ENCODE measurements at places on chromosomes 11 and 22. TPM values are rescaled to one million over a fixed set of nuclear protein-coding genes. Genes with fewer than 3 reads are reported as not detected.

LRRC74B gene
- 1.9 TPM for total RNA-seq

GRCh38 chr11:5992604-5993251, 5.9 kb upstream of the OR52L1 start:
- DNase-seq: no peak

DNA sequence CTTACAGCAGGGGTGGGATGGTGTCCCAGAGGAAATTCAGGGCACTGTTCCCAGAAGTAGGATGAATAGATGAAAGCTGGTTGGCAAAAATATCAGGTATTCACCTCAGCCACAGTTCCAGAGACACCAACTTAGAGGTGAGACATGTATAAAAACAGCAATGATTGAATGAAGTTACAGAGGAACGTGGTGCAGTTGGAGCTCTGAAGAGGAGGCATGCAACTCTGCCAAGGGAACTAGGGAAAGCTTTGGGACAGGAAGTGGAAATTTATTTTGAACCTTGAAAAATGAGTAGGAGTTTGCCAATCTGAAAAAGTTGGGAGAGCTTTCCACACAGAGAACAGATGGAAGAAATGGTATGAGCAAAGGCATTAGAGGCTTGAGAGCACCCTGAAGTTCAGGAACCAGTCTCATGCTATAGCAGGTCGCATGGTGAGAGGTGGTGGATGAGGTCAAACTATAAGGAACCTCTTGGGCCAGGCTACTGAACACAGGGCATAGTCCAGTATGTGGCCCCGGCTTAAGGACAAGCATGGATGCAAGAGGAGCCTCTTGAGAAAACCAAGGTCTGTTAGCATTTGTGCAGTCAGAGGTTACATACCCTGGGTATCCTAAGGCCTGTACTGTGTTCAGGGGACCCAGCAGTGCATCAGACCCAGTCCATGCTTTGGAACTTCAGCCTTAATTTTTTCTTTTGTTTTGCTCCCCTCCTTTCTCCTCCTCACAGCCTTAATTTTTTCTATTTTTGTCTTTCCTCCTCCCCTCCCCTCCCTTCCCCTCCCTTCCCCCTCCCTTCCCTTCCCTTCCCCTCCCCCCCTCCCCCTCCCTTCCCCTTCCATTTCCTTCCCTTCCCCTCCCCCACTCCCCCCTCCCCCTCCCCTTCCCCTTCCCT, 17.5 kb downstream of the PLEKHB1 start:
- no peak for DNase-seq

- DNase-seq: no peak
Measured at GRCh38 chr22:24706054-24706453, 68.5 kb downstream of the PIWIL3 start.

- DNase-seq: no peak
Measured at GRCh38 chr11:69999721-70000120, 78.4 kb upstream of the ANO1 start.

DNA sequence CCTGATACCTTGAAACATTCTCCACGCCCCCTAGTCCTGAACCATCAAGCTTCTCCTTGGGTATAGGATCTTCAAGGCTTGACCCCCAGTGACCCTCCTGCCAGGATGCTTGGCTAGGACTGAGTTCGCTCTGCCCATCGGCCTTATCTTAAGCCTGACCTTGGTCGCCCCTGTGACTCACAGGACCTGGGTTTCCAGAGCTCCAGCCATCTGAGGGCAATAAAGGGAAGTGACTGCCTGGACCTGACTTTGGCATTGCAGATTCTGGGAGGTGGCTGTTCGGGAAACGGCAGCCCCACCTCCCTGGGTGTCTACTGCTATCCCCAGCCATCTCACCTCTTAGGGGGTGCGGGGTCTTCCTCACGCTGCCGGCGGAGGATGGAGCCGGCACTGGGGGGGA, 15.4 kb downstream of the CARD10 start:
- DNase-seq: peak; percentile 31

GRCh38 chr11:118939953-118940598, 14.3 kb upstream of the BCL9L start:
- DNase-seq: peak; percentile 32

DDI1 gene
- total RNA-seq: not detected

- DNase-seq: no peak
Measured at GRCh38 chr11:131979364-131979763, 608.9 kb downstream of the NTM start.

DNA sequence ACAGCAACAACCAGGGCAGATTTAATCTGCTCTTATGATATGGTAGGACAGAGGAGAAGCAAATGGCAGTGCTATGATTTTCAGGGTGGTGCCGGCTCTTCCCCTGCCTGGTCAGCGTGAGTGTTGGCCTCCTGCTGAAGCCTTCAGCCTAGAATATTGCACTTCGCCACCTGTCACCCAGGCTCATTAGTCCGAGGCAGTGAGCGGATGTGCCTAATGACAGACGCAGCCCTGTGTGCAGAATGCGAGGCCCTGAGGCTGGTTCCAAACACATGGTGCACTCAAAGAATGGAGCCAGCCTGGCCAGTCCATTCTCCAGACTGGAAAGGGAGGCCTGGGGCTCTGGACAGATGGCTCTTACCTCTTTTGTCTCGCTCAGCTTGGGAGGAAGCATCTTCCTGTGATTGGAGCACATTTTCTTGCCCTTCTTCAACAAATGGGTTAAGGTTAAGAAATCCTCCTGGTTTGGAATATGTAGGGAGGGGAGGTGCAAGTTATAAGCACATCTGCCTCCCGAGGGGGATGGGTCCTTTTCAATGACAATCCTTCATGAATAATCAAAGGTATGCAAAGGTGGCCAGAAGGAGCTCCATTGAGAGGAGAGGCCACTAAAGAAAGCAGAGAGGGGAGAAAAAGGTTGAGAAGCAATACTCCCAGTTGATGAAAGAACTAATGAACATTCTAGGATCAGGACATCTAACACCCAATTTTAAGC, 39.7 kb upstream of the GALNT18 start:
- DNase-seq: no peak

DNA sequence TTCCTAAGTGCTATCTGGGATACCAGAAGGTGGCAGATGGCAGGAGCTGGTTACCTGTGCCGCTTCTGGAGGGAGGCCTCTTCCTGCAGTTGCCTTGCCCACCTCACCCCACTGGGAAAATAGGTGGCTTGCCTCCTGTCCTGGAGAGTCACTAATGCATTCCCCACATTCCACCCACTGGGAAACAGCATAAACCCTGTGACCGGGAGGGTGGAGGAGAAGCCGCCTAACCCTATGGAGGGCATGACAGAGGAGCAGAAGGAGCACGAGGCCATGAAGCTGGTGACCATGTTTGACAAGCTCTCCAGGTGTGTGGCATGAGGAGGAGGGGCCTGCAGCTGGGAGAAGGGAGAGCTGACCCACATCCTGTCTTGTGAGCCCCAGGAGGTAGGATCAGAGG, 5.6 kb downstream of the RIC8A start:
- DNase-seq: no peak

FIBIN gene
- 14.7 TPM for total RNA-seq

- DNase-seq: no peak
Measured at GRCh38 chr11:117313091-117313490, 3.0 kb downstream of the BACE1 start.

PLAAT5 gene
- total RNA-seq: 3.2 TPM

- no peak for DNase-seq
Measured at GRCh38 chr11:45092901-45093760, 53.3 kb upstream of the PRDM11 start.

GRCh38 chr11:71305451-71306125, 53.2 kb upstream of the SHANK2 start:
- DNase-seq: peak; percentile 18

CD6 gene
- total RNA-seq: 3.8 TPM

XKR3 gene
- total RNA-seq: not detected

CCDC88B gene
- 18.5 TPM for total RNA-seq

DNA sequence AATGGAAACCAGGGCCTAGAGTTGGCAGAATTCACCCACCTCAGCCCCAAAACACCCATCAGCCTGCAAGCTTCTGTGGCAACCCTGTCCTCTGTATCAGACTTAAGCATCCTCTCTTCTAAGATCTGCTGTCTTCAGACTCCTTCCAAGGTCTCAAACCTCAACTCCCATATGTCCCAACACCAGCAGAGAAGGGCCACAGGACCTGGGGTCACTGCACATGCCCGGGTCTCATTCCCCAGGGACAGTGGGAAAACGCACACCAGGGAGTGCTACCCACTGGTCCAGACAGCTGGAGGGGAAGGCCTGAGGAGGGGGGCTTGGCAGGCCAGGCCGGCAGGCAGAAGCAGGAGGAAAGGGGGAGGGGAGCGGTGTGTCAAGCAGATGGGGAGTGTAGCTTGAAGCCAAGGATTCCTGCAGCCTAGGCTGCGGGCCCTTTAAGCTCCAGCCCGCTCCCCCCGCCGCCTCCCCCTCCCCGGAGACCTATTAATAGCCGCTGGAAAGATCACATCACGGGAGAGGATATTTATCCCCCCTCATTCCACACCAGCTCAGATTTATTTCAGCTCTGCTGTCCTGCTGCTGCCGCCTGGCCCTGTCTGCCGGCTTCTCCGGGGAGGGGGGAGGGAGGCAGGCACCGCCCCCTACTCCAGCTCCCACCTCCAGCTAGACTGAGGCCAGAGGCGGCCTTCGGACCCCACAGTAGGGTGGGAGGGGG, 16.7 kb downstream of the BCL9L start:
- peak; percentile 89 for DNase-seq

GRCh38 chr11:18540207-18541009, 13.7 kb upstream of the TSG101 start:
- DNase-seq: no peak

- DNase-seq: no peak
Measured at GRCh38 chr11:35147235-35147634, 8.3 kb downstream of the CD44 start.

DNA sequence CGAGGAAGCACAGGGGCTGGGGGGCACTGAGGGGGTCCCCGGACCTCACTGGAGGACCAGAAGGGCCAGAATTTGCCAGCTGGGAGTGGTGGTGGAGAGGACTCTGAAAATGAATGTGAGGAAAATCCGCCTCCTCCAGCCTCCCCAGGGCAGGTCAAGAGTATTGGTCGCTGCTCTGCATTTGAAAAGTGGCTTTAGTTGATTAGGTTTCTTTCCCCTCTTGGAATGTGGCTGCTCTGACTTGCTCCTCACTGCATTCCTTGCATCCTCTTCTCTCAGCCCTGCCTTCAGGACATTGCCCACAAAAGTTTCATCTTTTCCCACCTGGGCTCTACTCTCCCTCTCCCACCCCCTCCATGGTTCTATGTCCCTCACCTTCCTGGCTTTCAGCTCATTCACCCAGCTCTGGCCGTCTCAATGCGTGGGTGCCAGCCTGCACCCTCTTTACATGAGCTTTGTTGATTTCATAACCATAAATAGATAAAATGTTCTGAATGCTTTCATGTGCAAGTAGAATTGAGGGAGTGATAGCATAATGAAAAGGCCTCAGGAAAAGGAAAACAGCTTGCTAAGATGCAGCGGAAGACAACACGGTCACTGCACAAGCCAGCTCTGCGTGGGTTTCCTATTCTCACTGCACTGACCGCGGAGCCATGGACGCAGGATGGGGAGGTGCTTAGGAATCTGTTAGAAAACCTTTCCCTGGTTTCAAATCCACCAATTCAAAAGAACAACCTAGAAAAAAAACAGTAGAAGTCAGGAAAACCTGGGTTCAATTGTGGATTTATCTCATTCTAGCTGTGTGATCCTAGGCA, 6.5 kb upstream of the NPAS4 start:
- no peak for DNase-seq

DNA sequence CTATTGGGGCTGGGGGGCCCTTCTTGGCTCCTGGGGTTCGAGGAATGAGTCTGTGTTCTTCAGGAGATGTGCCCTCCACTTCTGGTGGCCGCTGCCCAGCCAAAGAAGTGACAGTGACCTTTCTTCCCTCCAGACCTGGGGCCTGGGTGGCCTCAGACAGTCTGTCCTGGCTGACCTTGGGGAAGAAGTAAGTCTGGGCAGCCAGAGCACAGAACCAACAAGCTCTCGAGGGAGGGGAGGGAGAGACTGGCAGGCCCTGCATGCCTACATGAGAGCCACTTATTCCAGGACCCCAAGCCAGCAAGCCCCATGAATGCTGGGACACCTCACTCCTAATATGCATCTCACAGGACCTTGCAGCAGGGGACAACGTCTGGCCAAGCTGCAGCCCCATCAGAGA, 27.1 kb upstream of the STK33 start:
- no peak for DNase-seq

- DNase-seq: no peak
Measured at GRCh38 chr22:29190918-29191317, 14.8 kb upstream of the EMID1 start.

LYVE1 gene
- 5.2 TPM for total RNA-seq

DNA sequence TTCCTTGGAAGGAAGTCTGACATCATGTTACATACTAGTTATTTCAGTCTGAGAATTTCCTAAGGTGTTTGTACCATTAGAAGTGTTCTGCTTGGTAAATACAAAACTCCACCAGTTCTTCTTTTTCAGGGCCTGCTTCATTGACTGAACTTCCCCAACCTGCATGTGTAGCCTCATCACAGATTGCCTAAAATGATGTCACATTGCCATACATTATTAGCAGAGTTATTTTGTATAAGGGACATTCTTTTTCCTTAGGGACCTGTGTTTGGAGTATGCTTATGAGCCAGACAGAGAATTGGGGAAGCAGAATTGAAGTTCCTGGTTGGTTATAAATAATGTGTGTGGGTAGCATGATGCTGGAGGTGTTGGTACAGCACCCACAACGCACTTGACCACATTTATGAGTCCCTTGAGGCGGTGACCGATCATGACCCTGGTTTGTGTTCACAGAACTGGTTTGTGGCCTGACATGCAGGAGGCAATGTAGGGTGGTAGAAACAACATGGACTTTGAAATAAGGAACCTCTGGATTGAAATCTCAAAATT, 16.4 kb upstream of the MMP7 start:
- DNase-seq: no peak

GRCh38 chr22:40593460-40594273, 42.9 kb downstream of the MRTFA start:
- DNase-seq: no peak

- DNase-seq: no peak
Measured at GRCh38 chr11:63914896-63915691, 1.9 kb downstream of the RCOR2 start.

OR52A1 gene
- not detected for total RNA-seq

DNA sequence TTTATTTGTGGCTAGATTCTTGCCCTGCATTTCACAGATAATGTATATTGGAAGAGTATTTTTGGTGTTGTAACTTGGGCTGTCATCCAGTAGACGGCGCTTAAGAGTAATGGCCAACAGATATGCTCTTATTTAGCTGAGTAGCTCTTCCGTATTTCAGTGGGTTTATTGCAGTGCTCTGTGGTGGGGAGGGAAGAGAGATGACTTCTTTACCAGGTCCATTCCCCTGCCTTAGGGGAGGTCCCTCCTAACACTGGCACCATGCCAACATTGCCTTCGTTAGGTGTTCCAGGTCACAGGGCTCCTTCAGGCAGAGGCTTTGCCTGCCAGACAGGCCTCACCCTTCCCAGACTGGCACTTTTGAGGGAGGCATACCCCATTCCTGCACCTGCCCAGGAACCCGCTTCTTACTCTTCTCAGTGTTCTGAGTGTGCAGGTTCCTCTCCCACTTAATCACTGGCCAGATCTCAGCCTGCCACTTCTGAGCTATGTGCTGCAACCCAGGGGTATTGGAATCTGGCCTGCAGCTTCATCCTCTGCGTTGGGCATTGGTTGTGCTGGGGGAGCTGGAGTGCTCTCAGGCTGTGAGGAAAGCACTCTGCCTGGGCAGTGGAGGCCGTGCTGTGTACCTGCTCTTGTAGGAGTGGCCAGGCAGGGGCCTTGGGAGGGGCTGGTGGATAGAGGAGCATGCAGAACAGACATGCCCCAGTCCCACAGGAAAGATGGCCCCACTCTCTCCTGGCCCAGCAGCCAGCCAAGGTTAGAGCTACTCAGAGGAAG, 29.4 kb upstream of the SLN start:
- peak; percentile 6 for DNase-seq

LRFN4 gene
- 26.2 TPM for total RNA-seq
